ENCODE measurements at places on chromosomes 1 and 21.

DNA sequence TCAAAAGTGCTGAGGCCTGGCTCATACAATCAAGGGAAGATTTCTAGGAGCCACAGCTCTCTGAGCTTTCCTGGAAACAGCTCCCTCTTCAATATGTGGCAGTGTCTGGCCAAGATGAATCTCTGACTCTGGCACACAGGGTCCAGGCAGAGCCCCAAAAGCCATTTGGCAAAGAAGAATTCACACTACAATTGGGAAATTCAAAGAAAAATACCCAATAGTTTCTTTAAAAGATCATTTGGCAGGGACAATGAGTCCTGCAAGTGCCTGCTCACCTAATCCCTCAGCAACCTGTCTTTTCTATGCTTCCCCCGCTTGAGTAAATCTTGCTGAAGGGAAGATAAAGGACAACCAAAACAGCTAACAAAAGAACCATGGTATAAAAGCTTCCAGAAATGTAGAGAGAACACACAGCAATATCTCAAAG lies 124.6 kb downstream of the TGFBR3 start:
- DNase-seq = no peak

GRCh38 chr1:229845410-229846138 lies 219.5 kb downstream of the URB2 start:
- peak; percentile 23 for DNase-seq

DNA sequence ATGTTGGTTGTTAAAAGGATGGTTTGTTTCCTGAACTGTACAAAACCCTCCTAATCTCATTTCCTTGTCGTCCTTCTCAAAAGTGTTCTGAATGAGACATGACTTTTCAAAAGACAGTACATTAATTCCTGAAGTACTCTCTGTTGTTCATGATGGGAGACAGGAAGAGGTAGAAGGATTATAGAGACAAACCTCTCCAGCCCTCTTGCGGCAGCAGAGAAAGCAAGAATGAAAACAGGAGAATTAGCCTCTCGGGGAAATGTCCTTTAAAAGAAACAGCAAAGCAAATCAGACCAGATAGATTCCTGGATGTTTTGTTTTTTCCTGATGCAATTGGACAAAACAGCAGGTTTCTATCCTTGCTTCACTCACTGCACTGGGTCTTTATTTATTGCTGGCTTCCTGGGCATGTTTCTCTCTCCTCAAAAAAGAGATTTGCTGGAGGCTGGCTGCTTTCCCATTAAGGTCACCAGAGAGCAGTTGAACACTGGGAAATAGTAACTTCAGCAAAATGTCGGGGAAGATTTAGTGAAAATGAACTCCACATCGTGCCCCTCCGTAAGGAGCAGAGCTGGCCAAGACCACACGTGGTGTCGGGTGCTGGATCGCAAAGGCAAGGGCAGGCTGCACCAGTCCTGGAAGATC lies 145.8 kb upstream of the SYT6 start:
- DNase-seq = no peak

- DNase-seq = no peak
Observed at GRCh38 chr1:226625832-226626576, 77.4 kb downstream of the STUM start.

GRCh38 chr1:175200678-175201521 lies 8.3 kb upstream of the KIAA0040 start:
- DNase-seq = no peak

DNA sequence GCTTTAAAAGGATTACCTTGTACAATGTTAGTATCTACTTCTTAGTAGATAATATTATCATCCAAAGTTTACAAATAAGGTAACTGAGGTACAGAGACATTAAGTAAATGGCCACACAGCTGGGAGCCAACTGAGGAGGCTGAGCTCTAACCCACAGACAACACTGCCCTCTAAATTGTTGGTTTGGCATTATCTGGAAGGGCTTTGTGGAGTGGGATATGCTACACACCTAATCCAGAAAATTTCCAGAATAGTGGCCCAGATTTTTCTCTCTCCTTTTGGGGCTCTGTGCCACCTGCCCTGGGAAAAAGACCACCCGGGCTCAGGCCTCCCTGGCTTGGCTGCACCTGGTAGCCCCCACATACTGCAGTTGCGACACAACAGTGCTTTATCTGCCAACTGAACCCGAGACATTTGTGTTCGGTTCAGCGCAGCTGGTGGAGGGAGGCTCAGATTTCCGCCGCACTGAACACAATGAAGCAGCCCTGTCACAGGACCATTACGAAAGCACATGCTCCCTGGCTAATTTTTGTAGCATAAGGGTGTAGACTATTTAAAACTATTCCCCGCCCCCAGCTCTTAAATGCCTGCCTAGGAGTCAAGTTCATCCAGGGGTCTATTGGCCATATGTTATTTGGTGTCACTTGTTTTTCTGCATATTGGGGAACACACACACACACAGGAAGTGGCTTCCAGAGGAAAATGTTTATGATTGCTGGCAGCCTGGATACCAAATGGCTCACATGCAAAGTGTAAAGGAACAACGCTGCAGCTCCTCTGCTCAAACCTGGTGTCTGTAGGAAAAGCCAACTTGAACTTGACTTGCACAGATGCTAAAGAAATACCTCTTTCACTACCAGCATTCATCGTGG lies 92.3 kb upstream of the ESRRG start:
- no peak for DNase-seq

DNA sequence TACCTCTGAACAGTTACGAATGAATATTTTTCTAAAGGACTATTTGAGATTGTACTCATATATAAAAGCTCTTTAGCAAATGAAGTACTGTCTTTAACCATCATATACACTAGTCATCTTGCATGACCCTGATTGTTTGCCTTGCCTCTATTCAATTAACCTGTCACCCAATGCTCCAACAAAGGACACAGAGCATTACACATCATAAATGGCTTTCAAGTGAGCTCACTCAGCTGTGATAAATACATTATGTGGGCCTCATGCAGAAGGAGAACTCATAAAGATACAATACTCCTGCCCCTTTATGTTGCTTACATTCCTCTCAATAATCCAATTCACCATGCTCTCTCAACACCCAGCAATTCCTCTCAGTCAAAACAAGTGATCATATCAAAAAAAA lies 993.0 kb upstream of the PRMT6 start:
- no peak for DNase-seq

DNA sequence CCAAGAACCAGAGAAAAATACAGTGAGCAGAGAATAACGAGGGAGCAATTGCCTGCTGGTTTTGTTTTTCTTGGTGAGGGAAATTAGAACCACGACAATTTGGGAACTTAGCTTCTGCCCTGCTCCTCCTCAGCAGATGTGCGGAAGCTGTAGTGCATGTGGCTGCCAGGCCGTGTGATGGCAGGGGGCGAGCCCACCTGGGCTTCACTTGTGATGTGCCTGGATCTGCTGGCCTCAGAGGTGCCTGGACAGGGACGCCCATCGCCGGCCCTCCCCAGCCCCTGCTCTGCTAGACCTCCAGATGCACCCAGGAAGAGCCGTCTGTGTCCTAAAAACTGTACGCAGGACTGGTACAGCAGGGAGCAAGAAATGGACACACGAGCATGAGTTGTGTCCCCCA lies 28.5 kb upstream of the C1orf174 start:
- DNase-seq = no peak

- DNase-seq = no peak
Observed at GRCh38 chr1:30872033-30872947, 36.3 kb downstream of the SDC3 start.

DNA sequence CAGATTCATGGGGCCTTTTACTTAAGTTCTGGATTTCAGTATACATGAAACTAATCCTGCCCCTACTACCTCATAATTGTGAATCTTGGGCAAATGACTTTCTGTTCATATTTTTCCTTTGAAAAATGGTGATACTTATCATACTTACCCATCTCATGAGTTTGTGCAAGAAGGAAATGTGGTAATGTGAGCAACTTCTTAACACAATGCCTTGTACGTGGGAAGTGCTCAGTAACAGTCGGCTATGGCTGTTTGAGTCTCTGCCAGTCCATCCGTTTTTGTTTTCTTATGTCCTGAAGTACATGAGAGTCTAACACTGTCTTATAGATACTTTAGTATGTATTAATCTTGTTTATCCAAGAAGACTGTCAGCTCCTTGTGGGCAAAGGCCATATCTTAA lies 86.5 kb downstream of the PATJ start:
- no peak for DNase-seq

GRCh38 chr1:64969305-64970046 lies 3.1 kb upstream of the JAK1 start:
- no peak for DNase-seq

- no peak for DNase-seq
Observed at GRCh38 chr1:116817582-116818064, 63.4 kb downstream of the CD2 start.

GRCh38 chr1:33349081-33349759 lies 28.3 kb upstream of the A3GALT2 start:
- DNase-seq = peak; percentile 76

GRCh38 chr1:193456811-193457280 lies 270.4 kb upstream of the B3GALT2 start:
- no peak for DNase-seq
